GM13976 (cell line): ENCODE measurements at places on chromosomes 7 and 10.

DNA sequence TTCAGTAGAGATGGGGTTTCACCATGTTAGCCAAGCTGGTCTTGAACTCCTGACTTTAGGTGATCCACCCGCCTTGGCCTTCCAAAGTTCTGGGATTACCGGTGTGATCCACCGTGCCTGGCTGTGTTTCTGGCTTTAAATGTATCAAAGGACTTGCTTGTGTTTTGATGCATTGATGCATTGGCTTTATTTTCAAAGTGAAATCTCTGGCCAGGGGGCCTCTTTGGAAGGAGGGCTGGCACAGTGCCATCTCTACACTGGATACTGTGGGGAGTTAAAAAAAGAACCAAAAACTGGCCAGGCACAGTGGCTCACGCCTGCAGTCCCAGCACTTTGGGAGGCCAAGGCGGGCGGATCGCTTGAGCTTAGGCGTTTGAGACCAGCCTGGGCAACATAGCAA lies 16.0 kb downstream of the MNX1 start:
- DNase-seq = peak; percentile 4

- no peak for DNase-seq
Measured at GRCh38 chr7:155587486-155587885, 41.1 kb upstream of the CNPY1 start.

DNA sequence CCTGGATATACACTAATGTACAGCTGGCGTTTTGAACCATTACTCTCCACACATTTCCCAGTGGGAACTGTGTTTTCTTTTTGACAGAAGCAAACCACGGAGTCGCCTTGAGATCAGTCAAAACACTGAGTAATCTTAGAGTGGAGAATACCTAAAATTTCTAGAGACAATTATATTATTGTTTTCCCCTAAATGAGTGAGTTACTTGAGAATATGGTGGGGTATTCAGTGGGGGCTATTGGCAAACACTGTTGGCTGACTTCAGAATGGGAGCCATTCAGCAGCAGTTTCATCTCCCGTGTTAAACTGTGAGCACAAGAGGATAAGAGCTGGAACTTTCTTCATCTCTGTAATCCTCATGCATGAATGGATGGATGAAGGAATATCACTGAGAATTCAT lies 6.2 kb downstream of the IL2RA start:
- no peak for DNase-seq

GRCh38 chr10:131843089-131843595 lies 57.7 kb upstream of the PPP2R2D start:
- no peak for DNase-seq

- DNase-seq = no peak
Measured at GRCh38 chr10:34063592-34063991, 729.1 kb upstream of the NRP1 start.

GRCh38 chr7:151511270-151511669 lies 8.4 kb downstream of the RHEB start:
- no peak for DNase-seq

DNA sequence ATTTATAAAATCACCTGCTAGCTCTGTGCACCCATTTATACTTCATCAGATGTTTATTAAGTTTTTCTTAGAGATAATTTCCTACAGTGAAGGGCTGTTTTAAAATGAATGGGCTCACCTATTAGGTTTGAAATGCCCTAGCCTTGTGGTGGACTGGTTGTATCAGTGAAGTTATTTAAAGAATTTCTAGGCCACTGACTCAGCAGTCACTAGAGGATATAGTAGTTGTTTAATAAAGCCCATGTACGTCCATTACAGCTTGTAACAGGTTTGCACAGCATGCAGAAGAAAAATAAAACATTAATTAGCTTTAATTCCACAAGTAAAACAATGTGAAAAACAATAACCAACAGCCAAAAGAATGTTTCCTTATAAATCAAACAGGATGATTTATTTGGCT lies 128.0 kb downstream of the RSU1 start:
- DNase-seq = no peak

GRCh38 chr10:20995123-20995987 lies 98.2 kb upstream of the NEBL start:
- no peak for DNase-seq

DNA sequence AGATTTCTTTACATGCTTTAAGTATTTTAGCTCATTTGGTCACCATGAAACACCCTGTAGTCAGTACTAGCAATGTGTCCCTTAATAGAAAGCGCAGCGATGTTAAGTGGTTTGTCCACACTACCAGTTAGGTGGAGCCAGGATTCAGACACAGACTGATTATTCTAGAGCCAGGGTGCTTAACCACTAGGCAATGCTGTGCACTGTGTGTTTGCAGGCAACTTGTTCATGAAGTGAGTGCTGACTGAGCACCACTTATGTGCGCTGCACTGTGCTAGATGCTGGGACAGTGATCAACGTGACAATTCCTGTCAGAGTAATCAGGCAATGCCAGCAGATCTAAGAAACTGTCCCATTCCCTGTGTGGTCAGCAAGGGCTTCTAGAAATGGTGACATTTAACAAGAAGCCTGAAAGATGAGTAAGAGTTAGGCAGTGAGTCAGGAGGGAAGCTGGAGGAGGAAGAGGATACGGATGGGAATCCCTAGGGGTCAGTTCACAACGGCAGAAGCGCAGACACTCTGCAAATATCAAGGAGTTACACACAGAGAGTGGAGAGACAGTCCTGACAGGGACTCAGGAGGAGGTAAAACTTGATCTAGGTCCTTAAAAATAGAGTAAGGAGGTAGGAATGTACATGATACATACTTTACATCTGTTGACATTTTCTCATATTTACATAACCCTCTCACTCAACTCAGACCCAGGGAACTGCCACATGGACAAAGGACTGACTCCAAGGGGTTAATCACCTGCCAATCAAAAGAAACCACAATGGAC lies 69.7 kb upstream of the EGR2 start:
- DNase-seq = no peak

DNA sequence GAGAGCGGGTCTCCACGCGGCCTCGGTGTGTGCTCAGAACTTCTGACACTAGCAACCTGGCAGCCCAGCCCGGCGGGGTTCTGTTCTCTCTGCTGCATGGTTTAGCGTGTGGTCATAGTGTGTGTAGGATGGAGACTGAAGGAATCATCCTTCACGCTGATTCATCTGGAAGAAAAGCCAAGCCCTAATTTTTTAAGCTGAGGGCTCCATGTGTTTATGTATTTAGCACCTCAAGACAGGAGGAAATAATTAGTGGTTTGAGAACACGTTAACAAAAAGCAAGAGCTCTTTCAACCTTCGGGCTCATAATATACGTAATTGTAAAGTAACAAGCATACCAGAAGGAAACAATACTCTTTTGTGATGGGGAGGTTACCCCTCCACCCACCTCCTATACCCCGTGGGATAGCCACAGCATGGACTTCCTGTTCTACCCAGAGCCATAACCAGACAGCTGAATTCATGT lies 504.6 kb upstream of the MKI67 start:
- DNase-seq = no peak

DNA sequence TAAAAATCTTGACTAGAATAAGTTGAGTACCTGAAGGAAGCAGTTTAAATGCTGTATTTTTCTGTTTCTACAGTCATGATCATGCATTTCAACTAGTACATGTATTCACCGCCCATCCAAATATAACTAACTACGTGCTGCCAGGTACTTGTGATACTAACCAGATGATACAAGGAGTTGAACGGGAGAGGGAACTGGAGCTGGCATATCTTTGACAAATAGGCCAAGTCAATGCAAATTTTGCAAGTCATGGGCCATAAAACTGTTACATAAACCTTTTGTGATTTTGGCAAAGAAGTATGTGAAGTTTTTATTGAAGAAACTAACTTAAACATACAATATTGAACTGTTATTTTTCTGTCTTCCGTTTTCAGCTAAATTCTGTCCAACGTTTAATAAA lies 14.5 kb downstream of the NUP42 start:
- no peak for DNase-seq

DNA sequence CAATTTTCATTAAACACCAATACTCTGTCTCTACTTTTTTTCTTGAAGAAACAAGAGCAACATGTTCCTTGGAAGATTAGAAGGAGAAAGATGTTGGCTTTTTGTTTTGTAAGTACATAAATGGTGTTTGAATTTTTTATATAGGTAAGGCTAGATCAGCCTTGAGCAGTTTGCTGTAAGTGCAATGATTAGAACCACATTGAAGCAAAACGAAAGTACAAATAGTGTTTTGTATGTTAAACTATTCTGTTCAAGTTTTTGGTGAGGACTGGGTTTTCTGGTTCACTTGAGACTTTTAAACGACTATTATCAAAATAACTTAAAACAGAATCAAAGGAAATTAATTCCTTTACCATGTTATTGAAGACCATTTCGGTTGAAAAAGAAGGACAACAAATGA lies 162.9 kb upstream of the NRP1 start:
- no peak for DNase-seq

DNA sequence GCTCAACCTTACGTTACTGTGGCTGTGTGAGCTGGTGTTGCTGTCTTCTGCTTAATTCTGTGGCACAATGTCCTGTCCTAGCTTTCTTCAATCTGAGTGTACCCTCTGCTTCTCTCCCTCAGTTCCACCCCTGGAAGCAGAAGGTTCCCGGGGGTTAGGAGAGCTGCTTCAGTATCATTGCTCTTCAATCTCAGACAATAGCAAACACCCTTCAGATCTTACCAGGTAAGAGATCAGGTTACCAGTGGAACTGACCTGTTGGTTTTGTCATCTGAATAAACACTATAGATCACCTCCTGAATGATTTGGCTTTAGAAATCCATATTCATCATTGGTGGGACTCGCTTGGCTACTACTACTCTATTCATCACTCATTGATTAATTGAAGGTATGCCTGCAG lies 48.4 kb downstream of the DNAJB9 start:
- no peak for DNase-seq

- DNase-seq = no peak
Measured at GRCh38 chr10:113646336-113647201, 17.3 kb downstream of the NRAP start.

- no peak for DNase-seq
Measured at GRCh38 chr7:39016609-39017008, 38.9 kb downstream of the POU6F2 start.

DNA sequence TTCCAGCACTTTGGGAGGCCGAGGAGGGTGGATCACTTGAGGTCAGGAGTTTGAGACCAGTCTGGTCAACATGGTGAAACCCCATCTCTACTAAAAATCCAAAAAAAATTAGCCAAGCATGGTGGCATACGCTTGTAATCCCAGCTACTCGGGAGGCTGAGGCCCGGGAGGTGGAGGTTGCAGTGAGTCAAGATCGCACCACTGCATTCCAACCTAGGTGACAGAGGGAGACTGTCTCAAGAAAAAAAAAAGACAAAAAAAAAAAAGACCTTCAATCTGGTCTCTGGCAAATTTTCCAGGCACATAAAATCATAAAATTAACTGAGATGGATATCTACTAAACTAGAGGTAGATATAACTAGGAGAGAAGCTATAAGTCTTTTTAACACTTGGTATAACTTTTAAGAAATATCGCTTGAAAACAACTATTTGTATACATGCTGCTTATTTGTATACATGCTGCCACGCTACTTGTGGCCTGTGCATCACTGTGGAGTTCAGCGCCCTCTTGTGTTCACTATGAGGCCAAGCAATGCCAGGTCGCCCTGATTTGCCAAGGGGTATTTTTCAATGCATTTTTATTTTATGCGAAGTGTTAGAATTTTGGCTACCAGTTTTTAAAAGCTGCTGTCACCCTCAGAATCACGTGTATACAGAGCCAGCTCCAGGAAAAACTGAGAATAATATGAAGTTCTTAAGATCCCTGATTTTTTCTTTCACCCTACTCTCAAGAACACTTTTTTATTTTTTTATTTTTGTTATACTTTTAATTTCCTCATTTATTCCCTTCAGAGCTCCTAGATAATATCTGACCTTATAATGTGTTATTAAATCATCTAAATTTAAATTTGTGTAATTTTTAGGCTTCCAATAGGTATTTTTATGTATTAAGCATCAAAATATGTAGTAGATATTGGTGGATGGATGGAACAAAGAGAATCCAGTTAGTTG lies 26.7 kb downstream of the CYCS start:
- peak; percentile 77 for DNase-seq

DNA sequence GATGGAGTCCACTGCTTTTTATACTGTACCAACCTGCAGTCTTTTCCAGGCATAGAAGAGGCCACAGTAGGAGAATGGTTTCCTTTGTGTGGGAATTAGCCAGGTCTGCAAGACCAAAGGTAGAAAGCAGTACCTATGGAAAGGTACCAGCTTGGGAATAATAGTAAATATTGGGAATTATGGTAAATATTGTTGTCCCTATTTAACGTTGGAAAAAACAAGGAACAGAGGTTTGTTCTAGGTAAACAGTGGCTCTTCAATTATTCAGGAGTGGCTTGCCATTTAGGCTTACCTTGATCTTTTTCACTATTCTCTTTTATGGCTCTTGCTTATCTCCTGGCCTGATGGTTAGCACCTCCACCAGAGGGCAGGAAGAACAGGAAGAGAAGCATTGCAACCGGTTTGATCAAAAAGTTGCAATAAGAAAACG lies 43.9 kb upstream of the GSAP start:
- no peak for DNase-seq

DNA sequence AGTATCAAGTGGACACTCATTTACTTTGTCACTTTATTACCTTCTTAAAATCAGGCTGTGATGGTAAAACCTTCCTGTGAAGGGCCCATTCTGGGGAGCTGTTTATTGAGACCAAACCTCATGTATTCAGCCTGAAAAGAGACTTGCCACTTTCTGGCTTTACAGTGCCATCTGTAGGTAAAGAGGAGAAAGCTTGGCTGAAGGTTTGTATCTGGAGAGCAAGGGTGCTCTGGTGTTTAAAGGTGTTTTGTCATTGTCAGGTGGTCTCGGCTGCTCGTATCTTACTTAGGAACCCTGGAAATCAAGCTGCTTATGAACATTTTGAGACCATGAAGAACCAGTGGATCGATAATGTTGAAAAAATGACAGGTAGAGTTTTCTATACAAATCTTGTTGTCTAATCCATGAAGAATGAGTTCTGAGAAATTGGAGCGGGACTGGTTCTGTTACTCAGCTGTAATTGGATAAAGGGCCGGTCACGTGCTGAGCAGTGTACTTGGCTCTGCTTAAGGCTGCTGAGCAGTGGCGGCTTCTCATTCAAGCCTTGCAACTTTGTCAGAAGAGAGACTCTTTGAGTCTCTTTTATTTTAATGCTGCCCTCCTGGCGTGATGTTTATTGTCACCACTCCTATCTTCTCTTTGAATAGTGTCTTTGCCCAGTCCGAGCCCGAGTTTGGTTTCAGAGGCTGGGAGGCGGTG lies 46.9 kb downstream of the AP3M1 start:
- DNase-seq = peak; percentile 67

- DNase-seq = no peak
Measured at GRCh38 chr10:91187156-91187555, 33.3 kb upstream of the PCGF5 start.

DNA sequence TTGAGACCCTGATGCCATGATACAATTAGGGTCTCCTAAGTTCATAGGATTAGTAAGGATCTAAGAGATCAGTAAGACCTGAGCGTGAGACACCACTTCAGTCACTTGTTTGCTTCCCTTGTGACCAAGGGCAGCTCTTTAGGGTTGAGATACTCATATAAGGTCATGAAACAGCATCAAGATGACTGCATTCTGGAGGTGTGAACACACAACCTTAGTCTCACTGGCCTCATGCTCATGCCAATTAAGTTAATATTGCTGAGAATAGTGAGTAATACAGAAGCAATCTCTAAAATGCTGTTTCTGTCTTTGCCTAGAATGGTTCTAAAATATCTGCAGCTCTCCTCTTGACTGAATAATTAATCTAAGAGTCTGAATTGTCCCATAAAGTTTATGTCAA lies 39.6 kb upstream of the KLHL7 start:
- DNase-seq = no peak

- no peak for DNase-seq
Measured at GRCh38 chr10:53093878-53094277, 321.3 kb upstream of the MBL2 start.
